ENCODE measurements at places on chromosomes 7 and 10. TPM values are rescaled to one million over a fixed set of nuclear protein-coding genes. Genes with fewer than 3 reads are reported as not detected.

The PVRIG gene
- polyA plus RNA-seq: 7.4 TPM

The NUPR2 gene
- polyA plus RNA-seq: 5.5 TPM

The SMKR1 gene
- 0.59 TPM for polyA plus RNA-seq

The OR2A7 gene
- polyA plus RNA-seq: 13.8 TPM

The TMEM184A gene
- polyA plus RNA-seq: 1.8 TPM

The SCIN gene
- 7.1 TPM for polyA plus RNA-seq

The MMP21 gene
- polyA plus RNA-seq: 0.94 TPM

The FAM221A gene
- 13.5 TPM for polyA plus RNA-seq

The PPP1R3A gene
- polyA plus RNA-seq: 1.5 TPM

The NHLRC2 gene
- polyA plus RNA-seq: 21.1 TPM

The SH2D4B gene
- polyA plus RNA-seq: 0.17 TPM

The CLEC2L gene
- polyA plus RNA-seq: 0.24 TPM

The NPY4R gene
- 0.37 TPM for polyA plus RNA-seq

The AOAH gene
- 4.8 TPM for polyA plus RNA-seq

The MMD2 gene
- polyA plus RNA-seq: not detected

The NACAD gene
- 5.7 TPM for polyA plus RNA-seq

The SLC26A4 gene
- polyA plus RNA-seq: 2.2 TPM

The PNLIP gene
- not detected for polyA plus RNA-seq

The TMEM270 gene
- 0.24 TPM for polyA plus RNA-seq

The FRAT1 gene
- polyA plus RNA-seq: 2.2 TPM

The SOSTDC1 gene
- polyA plus RNA-seq: 24.0 TPM

The CALCR gene
- not detected for polyA plus RNA-seq

The ABCB1 gene
- polyA plus RNA-seq: 0.43 TPM

The PLEKHA8 gene
- 20.2 TPM for polyA plus RNA-seq

The ASB4 gene
- 0.52 TPM for polyA plus RNA-seq

The SLC16A12 gene
- 1.6 TPM for polyA plus RNA-seq

The LRRD1 gene
- 0.55 TPM for polyA plus RNA-seq

All from right lung (tissue), 10 donors.